ENCODE measurements at places on chromosomes 1 and 21.

DNA sequence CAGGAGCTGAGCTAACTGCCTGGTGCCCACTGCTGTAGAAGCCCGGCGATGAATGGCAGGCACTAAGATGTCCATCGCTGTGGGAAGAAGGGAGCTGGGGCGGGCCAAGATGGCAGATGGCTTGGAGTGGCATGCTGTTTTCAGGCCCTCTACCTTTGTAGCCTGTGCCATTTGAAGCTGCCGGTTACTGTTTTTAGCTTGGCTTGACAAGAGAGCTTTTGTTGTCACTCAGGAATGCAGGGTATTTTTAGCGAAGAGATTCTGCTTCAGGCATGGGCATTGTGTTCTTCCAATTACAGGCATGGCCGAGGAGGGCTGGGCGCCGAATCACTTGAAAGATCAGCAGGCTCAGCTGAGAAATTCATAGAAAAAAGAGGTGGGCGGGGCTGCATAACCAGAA lies 348.7 kb downstream of the RPS6KC1 start:
- no peak for DNase-seq

GRCh38 chr1:205275133-205275532 lies 46.4 kb downstream of the NUAK2 start:
- peak; percentile 52 for DNase-seq

DNA sequence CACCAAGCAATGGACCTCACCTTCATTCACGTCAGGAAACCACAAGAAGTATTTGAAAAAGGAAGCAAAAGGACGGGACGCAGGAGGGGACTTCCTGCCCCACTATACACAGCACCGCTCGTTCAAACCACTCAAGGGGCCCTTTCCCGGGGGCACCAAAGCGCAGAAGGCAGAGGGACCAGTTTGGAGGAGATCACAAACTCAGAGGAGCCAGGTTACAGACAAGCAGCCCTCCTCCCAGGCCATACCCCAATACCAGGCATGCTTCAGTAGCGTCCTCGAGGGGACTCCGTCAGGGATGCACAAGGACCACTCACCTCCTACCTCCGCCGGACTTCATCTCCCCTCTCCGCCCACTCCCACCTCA lies 685 bp downstream of the CRTC2 start:
- DNase-seq = peak; percentile 31

DNA sequence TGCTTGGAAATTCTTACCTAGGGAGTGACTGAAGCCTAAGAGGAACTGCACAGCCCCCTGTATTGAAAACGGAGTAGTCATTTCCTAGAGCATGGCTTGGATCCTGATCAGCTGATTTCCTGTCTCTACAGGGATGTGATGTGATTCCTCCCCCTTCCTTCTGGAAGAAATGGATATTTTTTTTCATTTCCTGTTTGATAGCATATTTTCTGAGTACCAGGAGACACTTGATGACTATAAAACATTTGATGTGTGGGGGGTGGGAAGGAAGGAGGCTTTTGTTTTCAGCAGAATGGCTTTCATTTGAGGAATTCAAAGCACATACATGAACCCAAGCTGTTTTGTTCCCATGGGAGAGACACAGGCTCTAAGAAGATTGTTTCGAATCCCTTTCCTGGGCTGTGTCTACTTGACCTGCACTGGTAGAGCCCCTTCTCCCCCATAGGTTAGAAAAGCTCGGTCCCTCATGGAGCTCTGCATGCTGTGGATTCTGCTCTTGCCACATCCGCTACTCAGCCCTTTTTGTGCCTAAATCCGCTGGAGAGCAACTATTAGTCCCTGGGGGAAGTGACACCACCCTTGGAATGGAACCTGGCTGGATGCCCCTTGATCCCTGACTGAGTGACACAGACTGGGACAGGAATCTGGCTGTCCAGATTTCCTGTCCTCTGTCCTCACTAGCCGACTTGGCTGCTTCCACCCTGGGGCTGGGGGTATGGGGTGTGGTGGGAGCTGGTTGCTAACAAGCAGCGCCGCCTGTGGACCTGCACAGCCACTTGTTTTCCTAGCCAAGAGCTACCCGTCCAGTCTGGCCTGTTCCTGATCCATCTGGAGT lies 71.8 kb upstream of the MACF1 start:
- no peak for DNase-seq

GRCh38 chr1:21568006-21568746 lies 59.0 kb downstream of the ALPL start:
- no peak for DNase-seq

- no peak for DNase-seq
These were observed 41.0 kb downstream of the UBASH3A start for GRCh38 chr21:42444745-42445059.

GRCh38 chr1:89918127-89918793 lies 76.7 kb upstream of the ZNF326 start:
- DNase-seq = no peak

- no peak for DNase-seq
These were observed 23.4 kb downstream of the CSF1 start for GRCh38 chr1:109933856-109934711.

DNA sequence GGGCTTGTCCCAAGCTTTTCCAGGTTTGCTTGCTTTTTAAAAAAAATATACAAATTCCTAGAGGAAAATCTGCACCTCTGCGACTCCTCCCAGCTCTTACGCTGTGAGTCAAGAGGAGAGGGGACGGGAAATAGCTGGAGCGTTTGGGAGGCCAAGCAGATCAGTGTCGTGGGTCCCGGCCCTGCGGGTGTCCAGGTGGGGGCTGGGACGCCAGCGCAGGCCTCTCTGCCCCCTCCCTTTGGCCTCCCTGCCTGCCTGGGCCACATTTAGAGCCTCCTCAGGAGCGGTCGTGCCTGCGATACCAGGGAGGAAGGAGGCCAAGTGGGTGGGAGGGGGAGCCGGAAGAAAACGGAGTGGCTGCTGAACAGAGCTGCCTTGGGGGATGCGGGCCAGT lies 9.0 kb downstream of the WNT4 start:
- DNase-seq = no peak

DNA sequence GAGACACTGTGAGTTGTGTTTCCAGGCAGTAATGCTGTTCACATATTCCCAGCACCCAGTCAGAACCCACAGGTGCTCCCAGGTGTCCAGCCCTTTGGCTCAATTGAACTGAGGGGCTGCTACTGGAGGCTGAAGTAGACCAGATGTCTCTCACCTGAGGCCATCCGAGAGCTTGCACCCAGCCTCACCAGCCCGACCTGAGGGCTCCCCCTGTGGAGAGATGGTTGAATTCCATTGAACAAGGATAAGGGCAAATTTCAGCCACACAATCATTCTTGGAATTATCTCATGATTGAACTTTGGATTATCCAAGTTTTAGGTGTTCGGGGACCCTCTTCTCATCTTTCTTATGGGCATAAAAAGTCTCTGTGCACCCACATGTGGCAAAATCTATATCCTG lies 52.1 kb downstream of the OBSCN start:
- DNase-seq = no peak

GRCh38 chr1:236844499-236845271 lies 49.6 kb downstream of the MTR start:
- DNase-seq = no peak

DNA sequence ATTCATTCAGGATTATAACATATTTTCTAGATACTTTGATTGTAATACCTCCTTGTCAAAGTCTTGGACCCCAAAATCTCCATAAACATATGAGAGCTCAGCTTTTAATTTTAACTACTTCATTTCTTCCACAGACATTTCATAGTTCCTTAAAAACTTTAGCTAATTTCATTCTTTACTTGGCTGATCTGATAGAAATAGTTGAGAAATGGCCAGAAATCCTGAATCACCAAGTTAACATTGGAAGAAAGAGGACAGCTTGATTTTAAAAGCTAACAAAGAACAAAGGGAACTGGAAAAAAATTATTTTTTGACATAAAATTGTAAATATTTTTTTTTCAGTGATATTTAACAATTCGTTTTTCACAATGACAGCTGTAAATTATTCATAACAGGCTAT lies 216.5 kb downstream of the NTNG1 start:
- DNase-seq = no peak

DNA sequence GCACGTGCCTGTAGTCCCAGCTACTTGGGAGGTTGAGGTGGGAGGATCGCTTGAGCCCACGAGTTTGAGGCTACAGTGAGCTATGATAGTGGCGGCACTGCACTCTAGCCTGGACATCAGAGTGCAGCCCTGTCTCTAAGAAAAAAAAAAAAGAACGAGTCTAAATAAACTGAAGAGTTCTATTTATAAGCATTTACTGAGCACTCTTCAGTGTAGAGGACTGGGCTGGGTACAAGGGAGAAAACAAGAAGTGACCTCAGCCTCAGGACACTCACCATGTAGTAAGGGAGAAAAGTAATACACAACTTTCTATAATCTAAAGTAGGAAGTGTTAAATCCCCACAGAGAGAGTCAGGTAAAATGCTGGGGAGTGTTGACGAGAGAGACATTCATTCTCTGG lies 35.0 kb downstream of the NAV1 start:
- no peak for DNase-seq

DNA sequence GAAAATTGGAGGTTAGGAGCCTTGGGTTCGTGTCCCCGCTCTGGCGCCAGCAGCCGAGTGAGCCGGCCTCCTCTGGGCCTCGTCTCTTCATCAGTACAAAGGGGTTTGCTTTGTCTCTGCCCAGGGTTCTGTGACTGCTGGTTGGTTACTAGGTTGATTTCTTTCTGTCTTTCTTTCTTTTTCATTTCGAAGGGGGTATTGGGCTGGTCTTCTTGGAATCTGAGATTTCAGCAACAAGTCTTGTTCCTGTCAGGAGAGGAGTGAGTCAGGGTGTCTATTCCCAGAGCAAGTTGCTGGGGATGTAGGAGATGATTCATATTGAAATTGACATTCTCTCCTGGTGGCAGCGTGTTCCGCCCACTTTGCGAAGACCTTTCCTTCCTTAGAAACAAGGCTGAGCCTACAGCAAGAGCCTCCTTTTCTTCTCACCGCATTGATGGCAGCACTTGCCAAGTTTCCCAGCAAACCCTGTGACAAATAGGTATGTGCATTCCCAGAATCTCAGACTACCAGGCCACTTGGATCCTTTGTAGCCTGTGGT lies 79.2 kb downstream of the MAN1C1 start:
- DNase-seq = no peak

DNA sequence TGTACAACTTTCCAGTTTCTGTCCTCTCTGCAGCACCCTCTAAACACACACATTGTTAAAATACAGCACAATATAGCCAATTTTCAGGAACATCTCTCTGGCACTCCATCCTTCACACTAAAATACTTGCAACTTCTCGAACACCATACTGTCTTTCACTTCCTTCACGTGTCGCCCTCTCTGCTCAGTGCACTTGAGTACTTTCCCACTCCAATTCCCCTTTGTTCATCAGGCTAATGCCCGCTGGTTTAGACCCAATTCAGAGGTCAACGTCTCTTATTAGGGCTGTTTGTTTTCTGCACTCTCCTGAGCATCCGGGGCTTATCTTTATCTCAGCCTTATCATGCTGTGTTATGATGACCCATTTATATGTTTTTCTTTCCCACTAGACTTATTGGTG lies 238.2 kb upstream of the SGIP1 start:
- no peak for DNase-seq

GRCh38 chr1:87186346-87186745 lies 142.3 kb upstream of the LMO4 start:
- no peak for DNase-seq
